ENCODE measurements at places on chromosomes 13 and 19.
A peak's percentile ranks its signal among the peaks of the same experiment; 100 is the strongest.

DNA sequence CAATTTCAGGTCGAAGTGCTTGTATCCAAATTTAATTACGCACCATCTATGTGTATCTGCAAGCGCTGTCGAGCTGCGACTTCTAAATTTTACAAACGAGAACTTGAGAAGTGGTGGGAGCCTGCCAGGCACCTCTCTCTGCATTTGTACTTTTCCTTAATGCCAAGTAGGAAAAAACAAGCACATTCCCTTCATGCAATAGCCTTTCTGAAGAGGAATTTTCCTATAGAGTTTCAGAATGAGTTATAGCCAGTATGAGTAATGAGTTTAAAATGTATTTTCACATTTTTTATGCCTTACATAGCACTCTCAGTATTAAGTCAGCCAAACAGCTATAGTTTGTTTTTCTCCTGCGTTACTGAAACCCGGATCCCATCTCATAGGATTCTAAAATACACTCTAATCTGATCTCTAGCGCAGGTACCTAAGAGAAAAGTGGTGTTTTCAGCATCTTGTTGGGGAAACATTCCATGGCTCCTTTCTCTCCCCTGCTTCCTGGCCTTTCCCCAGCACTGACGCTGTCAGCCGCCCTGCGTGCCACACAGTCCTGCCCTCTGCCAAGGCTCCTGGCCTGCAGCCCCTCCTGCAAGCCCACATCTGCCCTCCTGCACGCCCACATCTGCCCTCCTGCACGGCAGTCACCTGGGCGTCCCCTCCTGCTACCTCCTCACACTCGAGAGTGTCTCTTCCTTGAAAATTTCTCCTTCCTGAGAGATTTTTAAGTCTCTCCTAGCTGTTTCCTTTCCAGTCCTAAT, 526.9 kb downstream of the MYO16 start:
- no peaks in the 10 kb centered on the region for H3K36me3 ChIP-seq
- H3K4me3 ChIP-seq = no peak overlapping the region
- DNase-seq = no peak
- no peaks in the 10 kb centered on the region for H3K27me3 ChIP-seq
- no peak overlapping the region for H3K27ac ChIP-seq
- no peaks in the 10 kb centered on the region for H3K4me1 ChIP-seq

DNA sequence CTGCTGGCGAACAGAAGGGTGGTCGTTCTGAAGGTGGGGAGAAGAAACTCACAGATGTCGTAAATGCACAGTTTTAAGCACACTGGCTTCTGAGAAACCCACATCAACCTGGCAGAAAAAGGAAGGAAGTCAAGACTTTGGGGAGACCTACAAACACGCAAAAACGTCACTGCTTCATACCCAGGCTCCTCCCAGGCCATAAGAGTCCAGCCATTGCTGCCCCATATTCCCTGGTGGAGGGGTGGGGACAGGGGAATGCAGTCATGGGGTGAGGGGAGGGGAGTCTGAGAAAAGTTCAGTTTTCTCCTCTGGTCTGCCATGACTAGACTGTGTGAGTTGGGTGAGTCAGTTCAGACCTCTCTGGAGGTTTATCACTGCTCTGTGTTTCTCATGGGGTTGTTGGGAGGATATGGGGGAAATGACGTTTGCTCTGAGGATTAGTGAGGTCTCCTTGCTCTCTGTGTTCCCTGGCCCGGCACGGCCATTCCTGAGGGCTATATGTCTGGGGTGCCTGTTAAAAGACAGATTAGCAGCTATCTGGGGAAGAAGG, 139.0 kb downstream of the FLT1 start:
- no peaks in the 10 kb centered on the region for H3K36me3 ChIP-seq
- no peak overlapping the region for H3K4me3 ChIP-seq
- DNase-seq = no peak
- no peaks in the 10 kb centered on the region for H3K27me3 ChIP-seq

DNA sequence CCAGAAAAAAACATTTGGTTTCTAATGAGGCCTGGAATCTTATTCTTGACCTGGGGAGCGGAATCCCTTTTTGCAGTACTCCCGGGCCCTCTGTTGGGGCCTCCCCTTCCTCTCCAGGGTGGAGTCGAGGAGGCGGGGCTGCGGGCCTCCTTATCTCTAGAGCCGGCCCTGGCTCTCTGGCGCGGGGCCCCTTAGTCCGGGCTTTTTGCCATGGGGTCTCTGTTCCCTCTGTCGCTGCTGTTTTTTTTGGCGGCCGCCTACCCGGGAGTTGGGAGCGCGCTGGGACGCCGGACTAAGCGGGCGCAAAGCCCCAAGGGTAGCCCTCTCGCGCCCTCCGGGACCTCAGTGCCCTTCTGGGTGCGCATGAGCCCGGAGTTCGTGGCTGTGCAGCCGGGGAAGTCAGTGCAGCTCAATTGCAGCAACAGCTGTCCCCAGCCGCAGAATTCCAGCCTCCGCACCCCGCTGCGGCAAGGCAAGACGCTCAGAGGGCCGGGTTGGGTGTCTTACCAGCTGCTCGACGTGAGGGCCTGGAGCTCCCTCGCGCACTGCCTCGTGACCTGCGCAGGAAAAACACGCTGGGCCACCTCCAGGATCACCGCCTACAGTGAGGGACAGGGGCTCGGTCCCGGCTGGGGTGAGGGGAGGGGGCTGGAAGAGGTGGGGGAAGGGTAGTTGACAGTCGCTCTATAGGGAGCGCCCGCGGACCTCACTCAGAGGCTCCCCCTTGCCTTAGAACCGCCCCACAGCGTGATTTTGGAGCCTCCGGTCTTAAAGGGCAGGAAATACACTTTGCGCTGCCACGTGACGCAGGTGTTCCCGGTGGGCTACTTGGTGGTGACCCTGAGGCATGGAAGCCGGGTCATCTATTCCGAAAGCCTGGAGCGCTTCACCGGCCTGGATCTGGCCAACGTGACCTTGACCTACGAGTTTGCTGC, at the start of gene ICAM4:
TSS of gene ICAM4 (plus strand) at position 153 of the 935 bp plus-strand sequence. CDS start at position 211, 58 bp downstream.
- no peak within 1 kb of the TSS for H3K4me3 ChIP-seq
- H3K4me1 ChIP-seq = peaks cover 43% of the 10 kb centered on the region
- DNase-seq = peak; percentile 89
- H3K36me3 ChIP-seq = peaks cover 14% of the 10 kb centered on the region
- H3K27me3 ChIP-seq = peaks cover 2% of the 10 kb centered on the region

DNA sequence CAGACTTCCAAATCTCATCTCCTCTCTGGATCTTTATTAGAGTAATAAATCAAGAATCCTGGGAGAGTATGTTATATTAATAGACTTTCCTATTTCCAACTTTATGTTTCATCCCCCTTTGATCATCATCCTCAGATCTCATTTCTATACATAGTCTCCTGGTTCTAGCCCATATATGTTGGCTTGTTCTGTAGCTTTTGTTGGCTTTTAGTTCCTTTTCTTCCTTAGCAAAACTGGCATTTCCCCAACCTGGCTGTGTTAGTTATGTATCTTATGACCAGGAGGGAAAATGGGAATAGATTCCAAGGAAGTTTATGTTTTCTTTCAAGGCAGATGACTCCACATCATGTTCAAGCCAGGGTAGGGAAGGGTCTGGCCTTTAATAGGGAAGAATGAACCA, 2464.5 kb downstream of the PCDH9 start:
- no peak for DNase-seq
- H3K27ac ChIP-seq = no peak overlapping the region
- H3K4me1 ChIP-seq = no peaks in the 10 kb centered on the region
- no peaks in the 10 kb centered on the region for H3K27me3 ChIP-seq
- H3K36me3 ChIP-seq = no peaks in the 10 kb centered on the region
- H3K4me3 ChIP-seq = no peak overlapping the region

DNA sequence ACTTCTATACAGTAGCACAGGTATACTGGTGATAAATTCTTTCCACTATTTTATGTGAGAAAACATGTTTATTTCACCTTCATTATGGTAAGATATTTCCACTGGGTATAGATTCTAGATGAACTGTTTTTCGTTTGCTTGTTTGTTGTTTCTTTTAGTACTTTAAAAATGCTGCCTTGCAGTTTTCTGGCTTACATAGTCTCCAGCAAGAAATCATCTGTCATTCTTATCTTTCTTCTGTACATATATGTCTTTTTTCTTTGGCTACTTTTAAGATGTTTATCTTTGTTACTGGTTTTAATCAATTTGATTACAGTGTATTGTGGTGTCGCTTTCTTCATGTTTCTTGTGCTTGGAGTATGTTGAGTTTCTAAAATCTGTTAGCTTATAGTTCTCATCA, 333.3 kb upstream of the HTR2A start:
- H3K36me3 ChIP-seq = no peaks in the 10 kb centered on the region
- no peaks in the 10 kb centered on the region for H3K4me1 ChIP-seq
- H3K27ac ChIP-seq = no peak overlapping the region
- H3K27me3 ChIP-seq = no peaks in the 10 kb centered on the region

GRCh38 chr19:51099047-51099382, 9.2 kb downstream of the CTU1 start:
- H3K4me1 ChIP-seq = no peaks in the 10 kb centered on the region
- no peak for DNase-seq
- no peaks in the 10 kb centered on the region for H3K27me3 ChIP-seq

DNA sequence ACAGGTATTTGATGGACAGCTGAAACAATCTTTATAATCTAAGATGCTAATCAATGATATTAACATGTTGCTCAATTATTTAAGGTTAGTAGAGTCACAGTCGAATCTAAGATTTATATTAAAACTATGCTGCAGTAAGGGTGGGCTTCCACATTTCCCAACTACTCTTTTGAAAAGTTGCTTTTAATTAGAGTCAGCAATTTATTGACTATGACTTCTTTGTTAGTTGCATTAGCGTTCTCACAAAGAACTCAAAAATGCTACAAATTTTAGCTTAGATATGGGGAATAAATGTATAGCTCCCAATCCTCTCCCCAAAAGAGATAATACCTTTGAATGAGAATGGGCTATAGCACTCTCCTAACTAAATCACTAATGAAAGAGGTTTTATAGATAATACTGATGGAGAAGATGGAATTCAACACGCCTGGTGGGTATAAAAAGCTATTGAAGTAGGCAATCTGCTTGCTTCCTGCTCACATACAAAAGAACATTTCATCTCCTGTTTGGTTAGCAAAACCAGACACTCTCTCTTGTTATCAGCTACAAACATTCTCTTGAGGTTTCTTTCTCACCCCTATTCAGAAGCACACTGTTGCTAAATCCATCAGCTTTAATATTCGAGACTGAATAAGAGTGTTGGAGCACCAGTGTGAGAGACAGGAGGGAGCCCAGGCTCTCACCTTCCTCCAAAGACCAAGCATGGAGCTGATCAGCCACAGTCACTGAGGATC, 2.4 kb upstream of the FLT1 start:
- no peak overlapping the region for H3K4me3 ChIP-seq
- peaks cover 22% of the 10 kb centered on the region for H3K27me3 ChIP-seq
- no peaks in the 10 kb centered on the region for H3K36me3 ChIP-seq
- no peak for DNase-seq
- H3K27ac ChIP-seq = no peak overlapping the region
- H3K4me1 ChIP-seq = peaks cover 14% of the 10 kb centered on the region

Data from liver (tissue), 10 donors.